Right cardiac atrium (tissue), 5 donors: ENCODE measurements at places on chromosomes 7 and 10. TPM values are rescaled to one million over a fixed set of nuclear protein-coding genes. Genes with fewer than 3 reads are reported as not detected.

DNA sequence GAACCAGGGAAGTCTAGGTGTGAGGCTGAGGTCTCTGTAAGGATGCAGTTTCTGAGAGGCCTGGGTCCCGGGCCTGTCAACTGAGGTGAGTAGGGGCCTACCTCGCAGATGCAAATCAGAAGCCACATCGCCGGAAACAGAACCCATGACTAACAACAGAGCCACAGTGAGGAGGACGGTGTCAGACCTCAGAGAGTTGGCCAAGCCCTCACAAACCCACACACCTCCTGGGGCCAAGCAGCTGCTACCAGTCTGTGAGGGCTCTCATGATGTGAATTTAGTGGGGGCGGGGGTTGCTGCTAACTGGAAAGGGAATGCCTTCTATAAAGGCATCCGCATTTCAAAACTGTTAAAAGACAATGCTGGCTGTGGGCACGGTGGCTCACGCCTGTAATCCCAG is 103.0 kb downstream of the COBL start:
- DNase-seq, result no peak

DNA sequence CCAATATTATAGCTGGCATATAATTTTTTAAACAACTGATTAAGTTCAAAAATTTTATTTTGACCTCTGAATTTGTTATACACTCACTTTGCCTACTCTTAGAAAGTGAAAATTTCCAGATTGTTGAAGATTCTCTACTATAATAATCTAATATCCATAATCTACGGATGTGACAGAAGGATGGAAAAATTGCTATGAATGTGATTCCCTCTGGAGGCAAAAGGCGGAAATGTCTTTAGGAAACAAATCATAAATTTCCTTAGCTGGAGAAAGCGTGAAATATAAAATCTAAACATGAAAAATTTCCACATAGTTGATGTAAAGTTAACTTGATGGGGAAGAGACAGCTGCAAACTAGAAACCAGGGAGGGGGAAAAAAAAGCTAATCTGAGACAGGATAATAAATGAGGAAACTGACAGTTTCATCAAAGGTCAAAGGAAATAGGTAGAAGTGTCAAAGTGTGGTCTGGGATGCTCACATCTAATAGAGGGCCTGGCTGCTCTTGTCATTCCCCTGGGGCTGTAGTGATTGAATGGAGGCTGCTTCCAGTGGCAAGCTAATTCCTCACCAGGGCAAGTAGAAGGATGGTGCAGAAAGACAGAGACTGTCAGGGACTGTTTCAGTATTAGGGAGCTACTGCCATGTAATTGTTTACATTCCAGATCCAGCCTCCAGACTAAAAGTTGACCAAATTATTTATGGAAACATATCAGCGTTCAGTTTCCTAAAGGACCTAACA is 264.5 kb downstream of the SDHAF3 start:
- no peak for DNase-seq

Gene AGR2
- polyA plus RNA-seq, result 0.16 TPM

DNA sequence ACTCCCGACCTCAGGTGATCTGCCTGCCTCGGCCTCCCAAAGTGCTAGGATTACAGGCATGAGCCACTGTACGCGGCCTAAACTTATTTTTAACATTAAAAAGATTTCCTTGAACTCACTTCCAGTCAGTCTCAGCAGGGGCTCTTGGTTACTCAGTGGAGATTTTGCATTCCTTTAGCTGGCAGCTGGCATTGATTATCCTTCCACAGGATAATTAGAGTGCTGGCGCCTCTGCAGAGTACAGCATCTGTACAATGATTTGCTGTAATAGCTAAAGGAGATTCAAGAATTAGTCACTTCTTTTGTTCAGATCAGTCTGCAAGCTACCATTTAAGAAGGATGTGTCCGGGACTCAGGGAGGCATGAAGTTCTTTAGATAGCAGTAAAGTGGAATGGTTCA is 125.0 kb upstream of the NPY start:
- DNase-seq, result no peak

DNA sequence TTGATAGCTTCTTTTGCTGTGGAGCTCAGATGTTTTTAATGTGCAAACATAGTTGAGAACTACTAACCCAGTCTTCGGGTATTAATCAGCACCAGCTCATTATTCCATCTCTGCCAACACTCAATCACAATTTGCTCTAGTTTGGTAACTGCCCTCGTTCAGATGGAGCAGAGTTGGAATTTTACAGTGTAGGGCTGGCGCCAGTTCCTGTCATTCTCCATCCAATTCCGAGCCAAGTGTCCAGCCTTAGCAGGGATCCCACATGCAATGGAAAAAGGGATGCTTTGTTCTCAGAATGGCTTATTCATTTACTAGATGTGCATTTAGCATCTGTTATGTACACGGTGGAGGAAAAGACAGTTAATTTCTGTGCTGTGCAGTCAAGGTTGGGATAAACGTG is 504.5 kb upstream of the GALNT17 start:
- no peak for DNase-seq

DNA sequence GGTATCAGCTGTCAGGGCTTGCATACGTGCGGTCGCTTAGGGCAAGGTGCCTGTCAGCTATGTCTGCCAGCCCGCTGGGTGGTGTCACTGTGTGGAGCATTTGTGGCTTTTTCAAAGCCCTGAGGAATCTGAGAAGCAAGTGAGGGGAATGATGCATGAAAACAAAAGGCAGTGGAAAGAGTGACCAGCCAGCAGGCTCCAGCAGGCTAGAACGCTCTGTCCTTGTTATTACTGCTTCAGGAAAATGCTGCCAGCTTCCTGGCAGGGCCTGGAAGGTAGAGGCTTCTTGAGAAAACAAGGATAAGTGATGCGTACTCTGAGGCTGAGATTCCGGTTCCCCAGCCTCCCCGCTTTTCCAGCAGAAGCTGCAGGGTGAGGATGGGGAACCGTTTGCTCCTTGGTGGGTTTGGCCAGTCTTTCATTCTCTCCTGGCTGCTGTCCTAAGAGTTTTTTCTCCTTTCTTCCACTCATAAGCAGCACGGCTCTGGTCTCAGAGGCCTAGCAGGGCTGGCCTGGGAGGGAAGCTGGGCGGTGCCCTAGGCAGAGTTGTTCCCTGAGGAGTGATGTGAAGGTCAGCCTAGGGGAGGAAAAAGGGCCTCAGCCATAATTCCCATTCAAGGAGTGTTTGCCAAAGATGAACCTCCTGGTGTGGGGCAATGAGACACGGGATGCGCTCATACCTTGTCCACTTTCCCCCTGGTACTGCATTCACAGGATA is 42.8 kb upstream of the MKLN1 start:
- peak; percentile 88 for DNase-seq

Gene ASB10
- 14.3 TPM for polyA plus RNA-seq

Gene EMX2
- polyA plus RNA-seq, result 1.00 TPM

Gene CYP3A5
- polyA plus RNA-seq, result 0.09 TPM

DNA sequence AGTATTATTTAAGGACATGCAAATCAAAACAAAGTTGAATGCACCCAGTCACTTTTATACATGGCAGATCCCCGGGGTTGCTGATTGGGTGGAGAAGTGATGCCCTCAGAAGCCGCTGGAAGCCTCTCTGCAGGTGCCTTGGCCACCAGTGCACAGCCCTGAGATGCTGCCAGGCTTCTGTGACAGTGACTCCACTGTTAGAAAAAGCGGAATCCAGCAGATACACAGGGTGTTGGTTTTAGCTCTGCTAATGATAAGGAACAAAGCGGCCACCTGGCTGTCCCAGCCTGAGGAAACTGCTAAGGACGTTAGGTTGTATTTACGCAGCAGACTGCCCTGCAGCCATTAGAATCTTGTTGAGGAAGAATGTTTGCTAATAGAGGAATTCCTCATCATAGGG is 47.5 kb downstream of the JAKMIP3 start:
- DNase-seq, result no peak

DNA sequence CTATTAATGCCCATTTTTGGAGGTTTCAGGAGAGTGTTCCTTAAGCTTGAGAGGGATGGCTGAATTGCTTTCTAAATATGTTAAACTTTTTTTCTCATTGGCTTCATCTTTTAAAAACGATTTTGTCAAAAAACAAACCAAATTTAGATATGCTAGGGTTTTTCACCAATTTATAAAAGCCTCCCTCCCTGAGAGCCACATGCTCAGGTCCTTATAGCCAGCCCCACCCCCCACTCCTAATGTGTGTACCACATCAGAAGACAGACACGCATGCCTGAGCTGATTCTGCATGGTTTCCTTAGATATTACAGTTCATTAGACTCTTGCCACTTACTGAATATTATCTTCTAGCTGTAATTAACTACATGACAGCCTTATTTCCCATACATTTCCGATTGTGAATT is 2.0 kb downstream of the CUL1 start:
- peak; percentile 44 for DNase-seq

Gene TEX36
- polyA plus RNA-seq, result not detected

Gene EBLN1
- polyA plus RNA-seq, result not detected

- no peak for DNase-seq
Measured at GRCh38 chr10:13977861-13978532, 352.7 kb downstream of the FRMD4A start.

- DNase-seq, result no peak
Measured at GRCh38 chr7:151379534-151380198, 30.2 kb downstream of the WDR86 start.

- no peak for DNase-seq
Measured at GRCh38 chr10:34097682-34098081, 717.4 kb downstream of the PARD3 start.

Gene GTF2IRD1
- polyA plus RNA-seq, result 10.6 TPM
